ENCODE measurements at places on chromosomes 7 and 10.

DNA sequence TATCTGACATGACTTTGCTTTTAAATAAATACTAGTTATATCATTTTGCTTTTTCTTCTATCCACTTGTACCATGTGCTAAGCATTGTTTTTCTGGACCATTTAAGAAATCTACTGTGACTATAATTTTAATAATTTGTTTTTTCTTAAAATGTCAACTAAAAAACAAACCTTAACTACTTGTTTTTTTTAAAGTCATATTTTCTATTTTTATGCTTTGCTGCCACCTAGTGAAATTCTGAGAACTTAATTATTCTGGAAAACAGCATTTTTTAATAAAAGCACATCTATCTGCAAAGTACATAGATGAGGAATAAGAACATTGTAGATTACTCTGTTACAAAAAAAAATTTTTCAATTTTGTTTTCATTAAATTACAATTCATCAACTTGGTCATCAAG, 47.4 kb downstream of the ORC5 start:
- DNase-seq = no peak

- no peak for DNase-seq
Observed at GRCh38 chr10:43064331-43065075, 12.4 kb upstream of the RET start.

DNA sequence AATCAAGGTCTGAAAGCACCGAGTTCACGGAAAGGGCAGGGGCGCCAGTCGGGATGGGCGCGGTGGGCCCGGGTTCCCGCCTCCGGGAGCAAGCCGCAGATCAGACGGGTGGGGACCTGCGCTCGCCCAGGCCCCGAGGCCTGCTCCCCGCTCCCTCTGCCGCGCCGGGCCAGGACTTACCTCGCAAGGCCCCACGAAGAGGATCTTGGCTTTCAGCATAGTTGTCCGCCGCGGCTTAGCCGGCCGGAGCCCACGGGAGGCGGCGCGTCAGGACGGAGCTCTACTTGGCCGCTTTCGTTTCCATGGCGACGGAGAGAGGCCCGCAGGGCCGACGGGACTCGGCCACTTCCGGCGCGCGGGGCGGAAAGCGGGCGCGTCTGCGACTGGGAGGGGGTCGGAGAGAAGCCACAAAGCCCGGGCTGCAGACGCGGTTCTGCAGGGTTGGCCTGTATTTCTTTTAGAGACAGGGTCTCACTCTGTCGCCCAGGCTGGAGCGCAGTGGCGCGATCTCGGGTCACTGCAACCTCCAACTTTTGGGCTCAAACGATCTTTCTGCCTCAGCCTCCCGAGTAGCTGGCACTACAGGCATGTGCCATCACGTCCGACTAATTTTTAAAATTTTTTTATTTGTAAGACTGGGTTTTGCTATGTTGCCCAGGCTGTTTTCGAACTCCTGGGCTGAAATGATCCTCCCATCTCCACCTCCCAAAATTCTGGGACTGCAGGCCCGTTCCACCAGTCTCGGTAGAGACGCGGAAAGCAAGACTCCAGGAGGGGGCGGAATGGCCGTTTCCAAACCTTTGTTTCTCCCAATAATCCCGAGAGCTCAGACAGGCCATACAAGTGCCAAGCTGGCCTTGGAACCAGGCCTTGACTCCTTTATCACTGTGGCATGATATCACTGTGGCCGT, at the start of gene IFT22:
TSS of gene IFT22 (minus strand) at position 322 of the 911 bp plus-strand sequence. CDS start at position 219, 103 bp downstream.
- DNase-seq = peak; percentile 68

- no peak for DNase-seq
Observed at GRCh38 chr7:151016505-151016904, 7.8 kb downstream of the ATG9B start.

- DNase-seq = no peak
Observed at GRCh38 chr7:84647797-84648757, 453.5 kb upstream of the SEMA3A start.

DNA sequence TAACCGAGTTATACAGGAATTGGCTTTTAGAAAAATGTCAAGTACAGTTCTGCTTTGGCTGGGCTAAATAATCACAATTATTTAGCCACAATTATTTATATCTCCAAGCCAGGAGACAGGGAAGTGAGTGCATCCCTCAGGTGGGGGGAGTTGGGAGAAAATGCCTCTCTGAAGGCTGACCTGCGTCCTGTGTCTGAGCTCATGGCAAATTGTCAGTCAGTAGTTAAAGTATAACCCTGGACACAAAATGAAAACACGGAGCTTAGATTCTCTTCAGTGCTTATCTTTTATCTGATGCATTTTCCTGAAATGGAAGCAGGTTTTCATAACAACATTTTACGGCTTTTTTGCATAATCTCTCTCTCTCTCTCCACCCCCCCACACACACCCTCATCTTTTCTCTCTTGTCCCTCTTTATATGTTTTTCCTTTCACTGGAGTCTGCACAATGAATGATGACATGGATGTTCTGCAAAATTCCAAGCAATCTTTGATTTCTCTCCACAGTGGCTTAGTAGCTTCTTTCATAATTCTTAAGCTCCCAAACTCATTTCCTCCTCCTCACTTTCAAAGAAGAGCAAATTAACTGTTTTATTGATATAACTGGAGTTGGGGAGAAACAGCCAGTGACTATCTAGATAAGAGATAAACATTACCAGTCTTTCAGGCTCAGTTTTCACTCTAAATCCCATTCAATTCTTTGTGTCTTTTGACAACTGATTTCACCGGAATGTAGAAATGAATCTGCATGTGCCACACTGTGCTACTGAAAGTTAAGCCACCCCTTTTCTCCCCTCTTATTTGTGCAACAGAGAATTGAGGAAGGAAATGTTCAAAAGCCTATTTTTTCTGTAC, 521.4 kb upstream of the GHITM start:
- no peak for DNase-seq

GRCh38 chr10:119149729-119150128, 15.8 kb downstream of the SFXN4 start:
- no peak for DNase-seq

DNA sequence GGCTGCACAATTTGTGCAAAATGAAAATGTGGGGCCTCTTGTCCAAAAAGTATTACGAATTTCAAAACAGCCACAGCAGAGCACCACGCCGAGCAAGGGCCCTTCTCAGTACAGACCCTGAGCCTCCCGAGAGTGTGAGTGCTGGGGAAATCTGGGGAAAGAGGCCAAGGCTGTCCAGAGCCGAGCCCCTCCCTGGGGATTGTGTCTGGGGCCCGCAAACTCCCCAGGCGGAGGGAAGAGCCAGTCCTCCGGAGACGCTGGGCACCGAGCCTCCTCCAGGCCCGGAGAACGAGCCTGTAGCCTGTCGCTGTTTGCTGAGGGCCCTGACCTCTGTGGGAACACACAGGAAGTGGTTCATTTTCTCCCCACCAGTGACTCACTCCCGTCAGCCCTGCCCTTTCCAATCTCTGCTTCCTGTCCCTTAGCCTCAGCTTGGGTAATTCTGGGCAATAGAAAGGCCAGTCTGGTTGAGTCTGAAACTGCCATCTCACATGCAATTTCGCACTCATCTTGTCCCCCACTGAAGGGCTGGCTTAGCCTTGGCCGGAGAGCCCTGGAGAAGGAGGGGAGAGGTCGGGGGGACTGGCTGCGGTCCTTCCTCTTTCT, 19.5 kb upstream of the GNA12 start:
- DNase-seq = peak; percentile 42

GRCh38 chr7:141039376-141039775, 24.6 kb upstream of the MRPS33 start:
- DNase-seq = no peak

DNA sequence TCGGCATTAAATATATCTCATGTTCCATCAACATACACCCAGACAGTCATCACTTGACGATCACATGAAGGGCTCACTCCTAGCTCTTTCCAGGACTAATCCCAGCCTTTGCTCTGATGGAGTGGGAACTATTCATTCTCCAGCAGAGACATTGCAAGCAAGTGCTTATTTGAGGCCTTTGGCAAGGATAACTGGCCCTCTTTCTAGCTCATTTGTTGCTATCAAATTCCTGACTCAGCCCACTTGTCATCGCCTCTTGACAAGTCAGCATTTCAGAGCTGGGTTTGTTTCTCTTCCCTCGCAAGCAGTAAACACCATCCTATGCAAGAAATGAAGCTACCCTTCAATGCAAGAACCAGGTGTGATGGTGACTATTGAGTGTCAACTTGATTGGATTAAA, 1165.7 kb upstream of the AUTS2 start:
- DNase-seq = no peak

GRCh38 chr10:90276894-90277475, 575.6 kb downstream of the KIF20B start:
- DNase-seq = no peak

DNA sequence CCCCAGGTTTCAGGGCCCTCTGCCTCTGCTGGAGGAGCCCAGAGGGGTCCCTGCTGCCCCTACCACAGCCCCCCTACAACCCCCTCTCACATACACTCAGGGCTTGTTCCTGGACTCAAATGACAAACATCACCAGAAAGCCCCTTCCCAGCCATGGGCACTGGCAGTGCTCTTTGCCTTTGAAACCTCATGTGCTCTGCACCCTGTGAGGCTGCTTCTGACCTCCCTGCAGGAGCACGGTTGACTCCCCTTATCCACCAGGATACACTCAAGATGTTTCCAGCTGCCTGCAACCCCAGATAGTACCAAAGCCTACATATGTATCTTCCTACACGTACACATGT, 3.5 kb upstream of the ADIRF start:
- no peak for DNase-seq

DNA sequence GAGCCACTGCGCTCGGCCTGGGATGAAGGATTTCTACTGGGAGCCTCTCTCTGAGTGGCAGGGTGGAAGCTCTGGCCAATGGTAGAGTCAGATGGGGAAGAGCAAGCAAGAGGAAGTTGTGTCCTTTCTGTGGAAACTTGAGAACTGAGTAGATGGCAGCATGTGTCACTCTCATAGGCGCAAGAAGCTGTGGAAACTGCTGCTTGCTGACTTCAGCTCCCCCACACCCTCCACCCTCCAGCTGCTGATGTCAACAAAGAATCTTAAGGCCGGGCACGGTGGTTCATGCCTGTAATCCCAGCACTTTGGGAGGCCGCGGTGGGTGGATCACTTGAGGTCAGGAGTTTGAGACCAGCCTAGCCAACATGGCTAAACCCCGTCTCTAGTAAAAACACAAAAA, 39.8 kb upstream of the SRGN start:
- DNase-seq = no peak

DNA sequence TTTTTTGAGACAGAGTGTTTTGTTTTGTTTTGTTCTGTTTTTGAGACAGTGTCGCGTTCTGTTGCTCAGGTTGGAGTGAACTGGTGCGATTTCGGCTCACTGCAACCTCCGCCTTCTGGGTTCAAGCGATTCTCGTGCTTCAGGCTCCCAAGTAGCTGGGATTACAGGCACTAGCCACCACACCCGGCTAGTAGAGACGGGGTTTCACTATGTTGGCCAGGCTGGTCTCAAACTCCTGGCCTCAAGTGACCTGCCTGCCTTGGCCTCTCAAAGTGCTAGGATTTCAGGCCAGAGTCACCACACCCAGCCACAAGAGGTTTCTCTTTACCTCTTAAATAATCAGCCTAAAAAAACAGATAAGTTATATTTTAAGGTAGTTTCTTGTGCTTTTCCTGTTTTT, 8.7 kb upstream of the ARHGAP12 start:
- DNase-seq = no peak

- no peak for DNase-seq
Observed at GRCh38 chr7:26850193-26850651, 14.2 kb downstream of the SKAP2 start.

GRCh38 chr7:101180130-101180755, at the start of gene NAT16:
TSS of gene NAT16 (minus strand) at chr7:101180293. CDS start at chr7:101174807, 5,486 bp downstream.
- DNase-seq = no peak

GRCh38 chr10:116694927-116695268, 47.5 kb downstream of the HSPA12A start:
- DNase-seq = no peak

DNA sequence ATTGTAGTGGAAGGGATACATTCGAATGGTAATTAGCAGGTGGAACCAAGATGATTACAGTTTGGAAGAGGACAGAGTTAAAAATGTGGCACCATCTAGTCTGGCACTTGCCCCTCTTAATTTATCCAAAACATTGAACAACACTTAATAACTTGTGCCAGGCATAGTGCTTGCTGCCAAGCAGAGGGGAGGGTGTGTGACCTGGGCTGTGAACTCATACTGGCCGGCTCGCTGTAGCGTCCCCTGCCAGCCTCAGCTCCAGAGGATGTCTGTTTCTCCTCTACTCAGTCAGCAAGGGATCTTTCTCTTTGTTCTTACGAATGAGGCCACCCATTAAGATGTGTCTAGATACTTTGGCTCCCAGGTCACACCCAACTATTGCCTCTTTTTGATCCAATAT, 179.4 kb upstream of the INHBA start:
- DNase-seq = no peak

DNA sequence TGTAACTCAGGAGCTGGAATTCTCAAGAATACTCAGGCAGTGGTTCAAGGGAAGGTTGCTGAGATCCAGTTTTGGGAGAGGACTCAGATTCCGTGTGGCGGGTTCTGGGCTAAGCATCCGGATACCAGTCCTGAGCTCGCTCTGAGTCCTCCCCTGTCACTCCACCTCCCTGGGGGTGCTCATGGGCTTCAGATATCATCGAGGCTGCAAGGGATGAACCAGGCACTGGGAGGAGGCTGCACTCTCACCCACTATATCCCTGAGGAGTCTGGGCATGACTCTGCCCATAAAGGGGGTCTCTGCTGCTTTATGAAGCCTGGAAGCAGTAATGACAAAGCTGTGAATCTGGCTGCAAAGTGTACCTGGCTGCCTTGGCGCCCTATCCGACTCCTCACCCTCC, 188.5 kb downstream of the TNS3 start:
- DNase-seq = no peak

DNA sequence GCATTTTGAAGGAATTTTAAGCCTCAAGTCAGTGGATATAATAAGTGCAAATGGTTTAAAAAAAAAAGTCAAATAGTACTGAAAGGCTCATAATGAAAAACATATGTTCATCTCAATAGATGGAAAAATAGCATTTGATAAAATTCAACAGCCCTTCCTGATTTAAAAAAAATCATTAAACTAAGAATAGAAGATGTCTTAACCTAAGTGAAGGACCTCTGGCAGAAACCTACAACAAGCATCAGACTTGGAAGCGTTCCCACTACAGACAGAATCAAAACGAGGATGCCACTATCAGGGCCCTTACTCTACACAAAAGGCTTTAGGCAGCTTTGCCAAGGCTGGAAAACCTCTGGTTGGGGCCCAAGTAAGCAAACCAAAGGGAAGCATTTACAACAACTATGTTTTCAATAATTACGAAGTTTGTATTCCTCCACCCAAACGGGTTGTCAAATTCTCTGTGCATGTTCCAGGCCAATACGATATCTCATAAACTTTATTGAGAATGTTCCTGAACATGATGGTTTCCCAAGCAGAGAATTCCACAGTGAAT, 45.1 kb downstream of the CYTH3 start:
- no peak for DNase-seq

DNA sequence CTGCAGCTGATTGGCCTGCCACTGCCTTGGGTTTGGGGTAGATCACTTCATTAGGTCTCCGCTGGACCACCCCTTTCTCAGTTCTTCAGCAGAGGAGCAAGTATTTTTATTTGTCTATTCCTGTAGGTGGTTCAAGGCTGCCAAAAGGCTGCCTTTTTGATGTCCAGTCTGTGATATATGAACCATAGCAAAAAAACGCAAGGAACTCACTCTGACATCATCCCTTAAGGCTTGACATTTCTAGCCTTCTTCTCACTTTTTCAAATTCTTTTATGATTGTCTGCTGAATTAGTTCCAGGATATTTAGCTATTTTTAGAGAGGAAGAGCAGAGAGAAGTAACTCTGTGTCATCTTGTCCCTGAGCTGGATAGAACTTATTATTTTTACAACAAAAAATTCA, 269.2 kb downstream of the BAMBI start:
- DNase-seq = no peak

All from stimulated activated CD8-positive, alpha-beta memory T cell treated with anti-CD3 and anti-CD28 coated beads, Interleukin-15, amount 100 ng/mL, for 1 hour (primary cell).